ENCODE measurements at places on chromosomes 5 and 9. TPM values are rescaled to one million over a fixed set of nuclear protein-coding genes. Genes with fewer than 3 reads are reported as not detected.

DNA sequence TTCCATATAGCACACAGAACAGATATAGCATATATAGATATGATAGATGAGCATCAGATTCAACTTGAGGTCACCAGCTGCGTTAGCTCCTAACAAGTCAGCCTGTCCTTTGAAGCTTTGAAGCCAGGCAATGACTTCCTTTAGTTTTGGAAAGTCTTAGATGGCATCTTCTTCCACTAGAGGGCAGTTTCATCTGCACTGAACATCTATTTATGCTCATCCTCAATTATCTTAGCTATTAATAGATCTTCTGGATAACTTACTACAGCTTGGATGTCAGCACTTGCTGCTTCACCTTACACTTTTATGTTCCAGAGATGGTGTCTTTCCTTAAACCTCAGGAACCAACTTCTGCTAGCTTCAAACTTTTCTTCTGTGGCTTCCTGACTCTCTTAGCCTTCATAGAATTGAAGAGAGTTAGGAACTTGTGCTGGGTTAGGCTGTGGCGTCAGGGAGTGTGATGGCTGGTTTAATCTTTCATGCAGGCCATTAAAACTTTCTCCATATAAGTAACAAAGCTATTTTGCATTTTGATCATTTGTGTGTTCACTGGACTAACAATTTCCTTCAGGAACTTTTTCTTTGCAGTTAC, 1401.4 kb downstream of the EFNA5 start:
- ATAC-seq: no peak

Gene SPINK7
- 9.6 TPM for total RNA-seq

DNA sequence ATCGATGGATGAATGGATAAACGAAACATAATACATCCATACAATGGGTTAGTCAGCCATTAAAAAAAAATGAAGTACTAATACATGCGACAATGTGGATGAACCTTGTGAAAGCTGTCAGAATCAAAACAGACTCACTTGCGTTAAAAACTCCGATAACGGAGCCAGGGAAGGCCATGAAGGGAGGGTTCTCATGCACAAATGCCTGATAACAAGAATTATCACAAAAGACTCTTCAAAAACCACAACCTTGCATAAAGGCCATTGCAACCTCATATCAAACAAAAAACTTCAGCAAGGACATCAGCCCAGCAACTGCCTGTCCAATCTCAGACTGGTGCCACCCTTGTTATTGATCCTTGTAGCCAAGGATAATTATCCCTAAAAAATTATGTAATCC, 13.7 kb downstream of the ERMP1 start:
- no peak for ATAC-seq

GRCh38 chr5:893711-894110, 1.0 kb downstream of the TRIP13 start:
- no peak for ATAC-seq

DNA sequence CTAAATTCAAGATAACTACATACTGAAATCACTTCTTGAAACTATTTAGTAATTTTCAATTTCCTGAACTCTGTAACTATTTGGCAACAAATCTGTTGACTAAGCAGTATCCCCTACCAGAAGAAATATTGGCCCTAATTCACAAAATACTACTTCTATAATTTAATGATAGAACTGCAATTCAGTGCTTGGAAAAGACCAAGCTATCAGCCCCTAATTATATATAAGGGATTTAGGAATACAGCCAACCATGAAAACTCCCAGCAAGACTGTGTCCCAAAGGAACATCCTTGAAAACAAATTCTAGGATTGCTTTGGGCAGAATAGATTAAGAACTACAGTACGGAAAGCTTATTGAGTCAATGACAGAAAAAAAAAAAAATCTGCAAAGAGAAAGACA, 169.2 kb downstream of the RAB3C start:
- ATAC-seq: no peak

GRCh38 chr5:180047667-180048066, 23.9 kb downstream of the RNF130 start:
- peak; percentile 46 for ATAC-seq

Gene TTC16
- total RNA-seq: not detected

Gene KIAA0825
- 4.1 TPM for total RNA-seq

DNA sequence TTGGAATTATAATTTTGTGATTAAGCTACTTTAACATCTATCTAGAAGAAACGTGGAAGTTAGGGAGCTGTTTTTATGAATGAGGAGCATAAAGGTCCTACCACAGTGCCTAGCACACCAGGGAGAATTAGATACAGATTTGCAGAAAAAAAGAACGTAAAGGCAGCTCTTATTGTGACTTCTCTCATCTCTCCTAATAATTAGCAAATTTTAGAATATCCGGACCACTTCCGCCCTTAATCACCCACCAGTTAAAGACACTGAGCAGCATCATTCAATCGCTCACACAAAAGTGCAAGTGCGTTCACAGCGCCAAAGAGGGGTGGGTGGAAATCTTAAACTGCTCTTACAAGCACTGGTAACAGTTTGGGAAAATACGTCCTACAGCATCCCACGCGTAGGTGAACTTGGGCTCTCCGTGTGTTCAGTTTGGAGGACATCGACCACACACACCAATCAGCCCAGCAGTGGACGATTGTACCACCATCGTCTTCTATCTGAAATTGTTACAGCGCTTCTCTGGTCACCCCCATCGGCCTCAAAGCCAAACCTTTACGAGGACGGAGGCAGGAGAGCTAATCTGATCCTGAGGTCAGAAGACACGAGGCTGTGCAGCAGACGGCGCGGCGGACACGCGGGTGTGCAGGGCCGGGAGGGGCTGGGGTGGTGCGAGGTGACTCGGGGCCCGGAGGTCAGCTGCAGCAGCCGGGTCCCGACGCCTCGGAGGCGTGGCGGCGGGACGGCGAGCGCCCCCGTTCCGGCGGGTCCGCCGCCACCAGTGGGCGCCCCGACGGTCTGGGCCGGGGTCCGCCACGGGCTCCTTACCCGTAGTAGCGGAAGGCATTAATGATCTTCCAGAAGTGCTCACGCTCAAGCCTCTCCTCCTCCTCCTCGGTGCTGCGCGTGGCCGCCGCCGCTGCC, 646 bp downstream of the CARNMT1 start:
- ATAC-seq: peak; percentile 58

- ATAC-seq: no peak
Observed at GRCh38 chr5:366541-367357, 45.2 kb downstream of the AHRR start.

- no peak for ATAC-seq
Observed at GRCh38 chr5:61866930-61867329, 439.1 kb upstream of the KIF2A start.

GRCh38 chr5:87649455-87649854, 236.7 kb upstream of the CCNH start:
- no peak for ATAC-seq

DNA sequence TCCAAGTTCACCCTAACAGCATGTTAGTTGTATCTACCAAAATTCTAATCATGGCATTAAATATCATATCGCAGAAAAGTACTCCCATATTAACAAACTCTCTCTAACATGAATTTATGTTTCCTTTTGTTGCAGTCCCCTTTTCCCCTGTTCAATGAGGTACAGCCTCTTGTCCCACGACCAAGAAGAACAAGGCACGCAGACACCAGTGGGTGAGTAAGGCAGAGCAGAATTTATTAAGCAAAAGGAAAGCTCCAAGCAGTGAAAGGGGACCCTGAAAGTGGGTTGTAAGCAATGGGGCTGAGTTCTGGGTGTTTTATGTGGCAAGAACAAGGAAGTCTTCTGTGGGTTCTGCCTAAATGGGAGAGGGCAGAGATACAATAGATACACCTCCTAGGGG, 183.5 kb downstream of the LURAP1L start:
- no peak for ATAC-seq

GRCh38 chr9:89400403-89401116, 82.3 kb downstream of the SECISBP2 start:
- no peak for ATAC-seq

- no peak for ATAC-seq
Observed at GRCh38 chr5:118211606-118212005, 776.7 kb downstream of the DTWD2 start.

GRCh38 chr5:79936002-79936645, 54.9 kb downstream of the MTX3 start:
- peak; percentile 89 for ATAC-seq

DNA sequence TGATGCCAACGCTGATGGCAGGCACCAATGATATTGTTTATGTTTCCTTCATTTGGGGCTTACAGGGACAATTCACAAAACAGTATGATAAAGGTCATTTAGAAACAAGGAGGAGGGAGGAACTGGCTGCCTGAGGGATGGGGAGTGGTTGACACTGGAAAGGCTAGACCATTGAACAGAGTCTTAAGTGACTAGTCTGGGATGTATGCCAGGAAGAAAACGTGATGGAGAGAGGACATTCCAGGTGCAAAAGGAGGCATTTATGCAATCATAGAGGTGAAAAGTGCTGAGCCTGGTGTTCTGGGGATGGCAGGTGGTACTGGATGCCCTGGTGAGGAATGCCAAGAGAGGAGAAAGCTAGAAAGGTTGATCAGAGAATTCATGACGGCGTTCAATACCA, 153.4 kb downstream of the ZNF462 start:
- ATAC-seq: no peak

Gene TMEM174
- not detected for total RNA-seq

Gene IFNE
- not detected for total RNA-seq

DNA sequence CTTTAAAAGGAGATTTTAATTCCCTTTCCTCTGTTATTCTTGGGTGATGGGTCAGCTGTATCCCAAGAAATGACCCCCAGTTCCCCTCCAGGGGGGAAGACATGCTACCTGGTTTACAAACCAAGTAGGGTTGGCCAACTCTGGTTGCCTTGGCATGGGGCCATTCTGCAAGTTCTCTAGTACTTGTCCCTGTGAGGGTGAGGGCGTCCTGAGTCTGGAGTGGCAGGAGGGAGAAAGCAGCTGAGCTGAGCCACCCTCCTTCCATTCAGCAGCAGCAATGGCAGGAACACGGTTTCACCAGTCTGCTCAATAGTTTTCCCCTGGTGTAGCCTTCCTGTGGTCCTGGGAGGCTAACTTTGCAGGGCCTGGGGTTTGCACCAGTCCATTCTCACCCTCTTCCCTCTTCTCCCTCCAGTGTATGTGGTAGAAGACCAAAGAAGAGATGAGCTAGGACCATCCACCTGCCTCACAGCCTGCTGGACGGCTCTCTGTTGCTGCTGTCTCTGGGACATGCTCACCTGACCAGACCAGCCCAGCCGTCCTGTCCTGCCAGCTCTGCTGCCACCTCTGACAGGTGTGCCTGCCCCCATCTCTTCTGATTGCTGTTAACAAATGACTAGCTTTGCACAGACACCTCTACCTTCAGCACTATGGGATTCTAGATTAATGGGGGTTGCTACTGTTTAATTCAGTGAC, 59.9 kb downstream of the PFDN1 start:
- no peak for ATAC-seq

DNA sequence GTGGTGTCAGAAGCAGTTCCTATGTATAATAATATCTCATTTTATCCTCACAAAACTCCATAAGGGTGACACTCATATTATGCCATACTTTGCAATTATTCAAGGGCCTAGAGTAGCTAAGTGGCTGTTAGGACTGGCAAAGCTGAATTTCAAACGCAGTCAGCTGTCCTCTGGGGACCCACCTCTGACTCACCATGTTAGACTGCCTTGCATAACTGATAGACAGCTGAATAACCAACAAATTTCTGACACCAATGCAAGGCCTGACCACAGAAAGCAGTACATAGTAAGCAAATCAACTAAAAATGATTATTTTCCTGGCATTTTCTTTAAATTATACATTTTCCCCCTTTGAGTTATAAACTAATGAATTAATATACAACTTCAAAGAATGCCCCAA, 251.6 kb upstream of the PTGER4 start:
- no peak for ATAC-seq

Gene PCDHGA5
- total RNA-seq: 2.6 TPM
